ENCODE measurements at places on chromosomes 12 and 14.

DNA sequence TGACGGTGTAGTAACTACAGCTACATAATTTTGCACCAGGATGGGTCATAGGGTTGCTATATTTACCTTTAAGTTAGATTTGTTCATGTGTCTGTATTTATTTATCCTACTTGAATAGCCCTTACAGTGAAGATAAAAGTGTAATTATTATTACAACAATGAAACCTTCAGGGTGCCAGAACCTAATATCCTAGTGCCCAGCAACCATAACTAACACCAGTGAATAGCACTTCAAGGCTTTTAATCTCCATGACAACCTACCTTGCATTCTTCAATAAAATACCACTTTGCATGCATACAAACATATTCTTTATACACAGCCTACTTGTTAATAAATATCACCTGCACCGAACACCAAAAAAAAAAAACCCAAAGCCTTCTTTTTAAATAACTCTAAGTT lies 58.7 kb upstream of the G2E3 start:
- no peak for DNase-seq

DNA sequence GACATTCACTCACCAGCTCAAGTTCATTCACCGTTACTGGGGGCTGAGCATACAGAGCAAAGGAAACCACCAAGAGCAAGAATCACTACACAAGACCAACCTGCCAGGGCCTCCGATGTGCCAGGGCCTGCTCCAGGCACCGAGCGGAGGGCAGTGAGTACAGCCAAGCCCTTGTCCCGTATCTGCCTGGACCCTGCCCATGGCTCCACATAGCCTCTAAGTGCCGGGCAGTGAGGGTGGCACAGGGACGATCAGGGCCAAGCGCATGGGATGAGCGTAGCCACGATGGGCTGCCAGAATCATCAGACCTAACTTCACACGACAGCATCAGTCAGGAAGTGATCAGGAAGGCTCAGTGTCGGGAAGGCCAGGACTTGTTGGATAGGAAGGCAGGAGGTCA lies 199.6 kb downstream of the BCL11B start:
- DNase-seq, result no peak

- DNase-seq, result no peak
Observed at GRCh38 chr12:118307069-118307954, 65.4 kb downstream of the TAOK3 start.

DNA sequence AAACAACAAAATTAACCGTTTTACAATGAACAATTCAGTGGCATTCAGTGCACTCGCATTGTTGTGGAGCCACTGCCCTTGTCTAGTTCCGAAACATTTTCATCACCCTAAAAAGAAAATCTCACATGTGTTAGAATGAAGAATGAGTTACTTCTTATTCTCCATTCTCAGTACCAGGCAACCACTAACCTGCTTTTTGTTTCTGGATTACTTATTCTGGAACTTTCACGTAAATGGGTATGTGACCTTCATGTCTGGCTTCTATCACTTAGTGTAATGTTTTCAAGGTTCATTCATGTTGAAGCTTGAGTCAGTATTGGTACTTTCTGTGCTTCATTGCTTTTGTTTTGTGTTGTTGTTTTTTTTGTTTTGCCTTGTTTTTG lies 15.6 kb downstream of the RCOR1 start:
- DNase-seq, result no peak

DNA sequence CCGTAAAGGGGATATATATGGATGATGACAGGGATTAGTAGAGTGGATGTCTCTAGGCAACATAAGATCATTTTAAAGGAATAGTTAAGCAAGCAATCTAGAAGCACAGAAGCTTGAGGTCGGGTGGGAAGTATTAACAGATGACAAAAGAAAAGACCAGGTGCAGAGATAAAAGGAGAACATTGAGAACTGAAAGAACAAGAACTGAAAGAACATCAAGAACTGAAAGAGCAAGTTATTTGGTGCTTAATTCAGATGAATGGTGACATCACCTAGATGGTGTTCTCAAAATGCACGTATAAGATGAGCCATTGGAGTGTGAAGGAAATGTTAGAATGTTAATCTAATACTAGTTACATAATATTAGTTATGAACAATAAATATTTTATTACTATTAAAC lies 224.0 kb upstream of the PDE3A start:
- no peak for DNase-seq

GRCh38 chr12:52980650-52981423 lies 25.4 kb upstream of the EIF4B start:
- DNase-seq, result peak; percentile 83

- no peak for DNase-seq
Observed at GRCh38 chr12:94172973-94173372, 24.6 kb downstream of the PLXNC1 start.

- DNase-seq, result no peak
Observed at GRCh38 chr12:132386926-132387497, 57.6 kb upstream of the GALNT9 start.

GRCh38 chr12:113359939-113360748 lies 1.8 kb downstream of the PLBD2 start:
- no peak for DNase-seq

DNA sequence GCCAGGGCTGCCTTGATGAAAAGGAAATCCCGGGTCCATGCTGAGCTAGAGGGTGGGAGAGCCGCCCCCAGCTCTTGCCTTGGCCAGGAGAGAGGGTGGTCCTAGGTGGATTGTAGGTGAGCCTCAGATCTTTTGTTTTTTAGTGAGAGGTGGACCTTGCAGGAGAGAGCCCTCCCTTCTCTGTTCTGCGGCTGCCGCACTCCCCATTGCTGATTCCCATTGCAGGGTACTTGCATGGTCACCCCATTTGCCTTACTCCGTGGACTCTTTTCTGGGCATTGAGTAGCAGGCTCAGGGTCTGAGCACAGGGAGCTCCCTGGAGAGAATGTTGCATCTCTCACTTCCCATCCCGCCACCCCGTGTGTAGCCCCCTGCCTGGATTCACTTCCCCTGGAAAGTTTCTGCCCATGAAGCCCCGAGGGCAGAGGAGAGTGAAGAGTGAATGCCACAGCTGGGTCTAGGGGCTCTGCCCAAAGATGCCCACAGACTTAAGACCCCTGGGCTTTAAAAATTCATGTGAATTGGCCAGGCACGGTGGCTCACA lies 10.2 kb downstream of the VASH1 start:
- DNase-seq, result no peak

DNA sequence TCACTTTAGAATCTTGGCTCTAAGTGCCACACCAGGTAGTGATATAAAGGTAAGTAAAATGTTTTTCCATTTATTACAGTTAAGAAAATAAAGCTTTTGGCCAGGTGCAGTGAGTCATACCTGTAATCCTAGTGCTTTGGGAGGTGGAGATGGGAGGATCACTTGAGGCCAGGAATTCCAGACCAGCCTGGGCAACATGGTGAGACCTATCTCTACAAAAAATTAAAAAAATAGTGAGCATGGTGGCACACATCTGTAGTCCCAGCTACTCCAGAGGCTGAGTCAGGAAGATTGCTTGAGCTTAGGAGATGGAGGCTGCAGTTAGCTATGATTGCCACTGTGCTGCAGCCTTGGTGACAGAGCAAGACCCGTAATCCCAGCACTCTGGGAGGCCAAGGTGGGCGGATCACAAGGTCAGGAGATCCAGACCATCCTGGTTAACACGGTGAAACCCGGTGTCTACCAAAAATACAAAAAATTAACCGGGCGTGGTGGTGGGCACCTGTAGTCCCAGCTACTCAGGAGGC lies 5.0 kb downstream of the FANCM start:
- DNase-seq, result no peak

- no peak for DNase-seq
Observed at GRCh38 chr12:85985996-85986395, 111.9 kb downstream of the NTS start.

- DNase-seq, result no peak
Observed at GRCh38 chr14:80678436-80678835, 263.1 kb downstream of the CEP128 start.

DNA sequence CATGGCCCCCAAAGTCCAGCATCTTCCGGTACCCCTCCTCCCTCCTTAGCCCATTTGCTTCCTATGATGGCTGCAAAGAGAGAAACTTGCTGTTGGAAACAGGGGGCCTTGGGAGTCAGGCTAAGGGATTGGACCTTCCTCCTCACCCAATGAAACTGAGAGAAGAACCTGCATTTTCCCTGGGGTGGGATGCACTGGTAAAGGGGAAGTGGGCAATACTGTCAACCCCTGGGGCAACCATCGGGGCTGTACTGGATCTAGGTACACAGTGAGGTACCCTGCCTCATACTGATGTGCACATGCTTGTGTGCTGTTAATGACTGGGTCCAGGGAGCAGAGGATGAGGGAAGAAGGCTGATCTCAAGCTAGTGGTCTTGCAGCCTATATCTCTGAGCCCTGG lies 11.0 kb upstream of the JPH4 start:
- DNase-seq, result no peak

- no peak for DNase-seq
Observed at GRCh38 chr12:120261951-120262851, 3.3 kb downstream of the PXN start.

All from germinal center (tissue), 1 donor.